ENCODE measurements at places on chromosomes 7 and 10. TPM values are rescaled to one million over a fixed set of nuclear protein-coding genes. Genes with fewer than 3 reads are reported as not detected.

Gene CAMK1D
- total RNA-seq = 37.4 TPM

Gene C10orf71
- total RNA-seq = not detected

Gene SNX10
- 48.5 TPM for total RNA-seq

Gene KCNMA1
- 13.0 TPM for total RNA-seq

Gene INA
- 0.31 TPM for total RNA-seq

Gene FEZF1
- 0.18 TPM for total RNA-seq

Gene SHTN1
- 28.4 TPM for total RNA-seq

DNA sequence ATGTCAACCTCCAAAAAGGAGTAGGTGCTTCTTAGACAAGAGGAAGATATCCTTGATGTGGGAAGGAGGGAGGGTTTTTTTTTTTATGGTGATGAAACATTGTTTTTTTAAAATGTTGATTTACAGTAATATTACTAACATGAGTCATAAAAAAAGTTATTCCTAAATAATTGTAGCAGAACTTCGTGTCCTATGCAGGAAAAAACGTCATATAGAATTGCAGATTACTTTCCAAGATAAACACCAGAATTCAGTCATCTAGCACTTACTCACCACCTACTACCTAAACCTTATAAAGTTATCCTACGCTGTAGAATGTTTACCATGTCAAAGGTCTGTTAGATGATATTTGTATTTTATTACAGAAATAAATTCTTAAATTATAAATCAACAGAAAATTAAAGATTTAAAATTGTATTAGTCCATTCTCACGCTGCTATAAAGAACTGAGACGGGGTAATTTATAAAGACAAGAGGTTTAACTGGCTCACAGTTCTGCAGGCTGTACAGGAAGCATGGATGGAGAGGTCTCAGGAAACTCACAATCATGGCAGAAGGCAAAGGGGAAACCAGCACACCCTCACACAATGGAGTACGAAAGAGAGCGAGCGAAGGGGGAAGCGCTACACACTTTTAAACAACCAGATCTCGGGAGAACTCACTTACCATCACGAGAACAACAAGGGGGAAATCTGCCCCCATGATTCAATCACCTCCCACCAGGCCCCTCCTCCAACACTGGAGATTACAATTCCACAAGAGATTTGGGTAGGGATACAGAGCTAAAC lies 105.2 kb upstream of the NEBL start:
- no peak overlapping the region for H3K4me3 ChIP-seq
- H3K36me3 ChIP-seq = no peaks in the 10 kb centered on the region
- no peaks in the 10 kb centered on the region for H3K27me3 ChIP-seq
- DNase-seq = no peak
- H3K4me1 ChIP-seq = peaks cover 1% of the 10 kb centered on the region
- no peak overlapping the region for H3K27ac ChIP-seq

DNA sequence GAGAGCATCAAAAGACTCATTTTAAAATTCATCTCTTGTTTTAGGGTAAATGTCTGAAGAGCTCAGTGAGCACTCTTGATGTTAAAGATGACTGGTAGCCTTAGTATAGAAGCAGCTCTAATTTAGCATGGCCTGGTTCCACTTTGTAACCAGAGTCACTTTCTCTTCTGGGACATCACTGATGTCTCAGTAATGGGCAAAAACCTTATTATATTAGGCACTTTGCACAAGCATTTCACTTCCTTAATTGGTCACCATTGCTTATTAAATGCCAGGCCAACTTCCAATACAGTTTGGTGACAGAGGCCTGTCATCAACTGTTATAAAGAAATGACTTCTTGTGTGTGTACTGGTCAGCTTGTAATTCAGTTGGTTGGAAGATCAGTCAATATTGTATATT lies 53.0 kb downstream of the STEAP1B start:
- no peak overlapping the region for H3K27ac ChIP-seq
- no peak for DNase-seq
- no peak overlapping the region for H3K4me3 ChIP-seq
- H3K36me3 ChIP-seq = no peaks in the 10 kb centered on the region
- peaks cover 3% of the 10 kb centered on the region for H3K4me1 ChIP-seq
- H3K27me3 ChIP-seq = no peaks in the 10 kb centered on the region

DNA sequence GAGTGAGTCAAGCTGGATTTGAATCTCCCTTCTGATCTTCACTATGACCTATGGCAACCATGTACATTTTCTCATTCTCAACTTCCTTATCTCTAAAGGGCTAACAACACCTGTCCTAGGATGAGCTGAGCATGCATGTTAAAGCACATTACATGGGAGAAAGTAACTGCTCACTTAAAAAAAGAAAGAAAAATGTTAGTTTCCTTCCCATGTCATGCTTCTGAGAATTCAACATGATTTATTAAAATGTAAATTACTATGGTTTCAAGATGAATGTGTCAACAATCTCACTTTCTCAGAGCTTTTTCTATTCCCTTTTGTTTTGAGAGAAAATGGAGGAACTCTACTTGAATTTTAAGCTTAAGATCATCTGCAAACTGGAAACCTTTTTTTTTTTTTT lies 295.3 kb downstream of the SKIDA1 start:
- H3K4me1 ChIP-seq = no peaks in the 10 kb centered on the region
- no peak for DNase-seq
- H3K27me3 ChIP-seq = no peaks in the 10 kb centered on the region
- no peaks in the 10 kb centered on the region for H3K36me3 ChIP-seq
- H3K27ac ChIP-seq = no peak overlapping the region

- H3K4me1 ChIP-seq = no peaks in the 10 kb centered on the region
- DNase-seq = no peak
- H3K27ac ChIP-seq = no peak overlapping the region
- H3K4me3 ChIP-seq = no peak overlapping the region
Measured at GRCh38 chr7:152588350-152588749, 87.6 kb downstream of the XRCC2 start.

DNA sequence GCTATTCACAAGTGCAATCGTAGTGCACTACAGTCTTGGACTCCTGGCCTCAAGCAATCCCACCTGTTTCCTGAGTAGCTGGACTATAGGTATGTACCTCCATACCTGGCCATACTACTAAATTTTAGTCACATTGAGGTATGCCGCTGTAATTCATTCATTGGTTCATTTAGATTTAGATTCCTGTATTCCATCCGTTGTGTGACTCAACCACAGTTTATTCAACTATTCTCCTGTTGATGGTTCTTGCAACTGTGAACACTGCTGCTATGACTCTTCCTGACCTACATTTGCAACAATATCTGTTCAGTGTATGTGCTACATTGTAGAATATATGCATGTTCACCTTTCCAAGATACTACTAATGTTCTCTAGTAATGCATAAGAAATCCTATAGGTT lies 8.0 kb upstream of the ZCCHC24 start:
- peaks cover 2% of the 10 kb centered on the region for H3K4me1 ChIP-seq
- no peaks in the 10 kb centered on the region for H3K36me3 ChIP-seq
- DNase-seq = no peak
- H3K4me3 ChIP-seq = no peak overlapping the region

GRCh38 chr7:3995187-3995586 lies 686.9 kb upstream of the FOXK1 start:
- H3K4me3 ChIP-seq = no peak overlapping the region
- H3K36me3 ChIP-seq = no peaks in the 10 kb centered on the region
- H3K27me3 ChIP-seq = no peaks in the 10 kb centered on the region

DNA sequence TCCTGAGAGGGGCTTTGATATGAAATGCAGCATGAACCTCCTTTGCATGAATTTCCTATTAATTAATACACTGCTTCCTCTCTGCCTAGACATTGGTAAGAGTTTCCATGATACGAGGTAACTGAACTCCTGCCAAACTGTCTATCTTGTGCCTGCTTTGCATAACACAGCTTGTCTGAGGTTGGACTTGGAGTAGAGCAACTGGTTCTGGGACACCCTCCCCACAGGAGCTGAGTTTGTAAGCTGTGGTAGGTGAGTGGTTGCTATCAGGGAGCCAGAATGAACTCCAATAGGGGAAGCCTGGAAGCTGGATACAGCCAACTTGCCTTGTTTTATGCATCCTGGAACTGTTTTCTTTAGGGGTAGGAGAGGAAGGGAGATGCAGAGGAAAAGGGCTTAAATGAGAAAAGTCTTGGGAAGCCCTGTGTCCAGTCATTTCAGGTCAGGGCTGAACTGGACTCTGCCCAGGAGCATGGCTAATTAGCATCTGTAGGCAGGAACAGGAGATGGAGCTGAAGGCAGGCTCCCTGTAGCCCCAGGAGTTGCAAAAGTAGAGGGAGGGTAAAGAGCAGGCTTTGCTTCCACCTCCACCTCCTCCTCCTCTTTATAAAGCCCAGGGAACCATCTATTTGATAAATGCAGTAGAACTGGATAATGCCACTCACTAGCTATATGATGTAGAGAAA lies 73.2 kb upstream of the GPR158 start:
- no peaks in the 10 kb centered on the region for H3K36me3 ChIP-seq
- H3K27ac ChIP-seq = no peak overlapping the region
- no peak for DNase-seq

DNA sequence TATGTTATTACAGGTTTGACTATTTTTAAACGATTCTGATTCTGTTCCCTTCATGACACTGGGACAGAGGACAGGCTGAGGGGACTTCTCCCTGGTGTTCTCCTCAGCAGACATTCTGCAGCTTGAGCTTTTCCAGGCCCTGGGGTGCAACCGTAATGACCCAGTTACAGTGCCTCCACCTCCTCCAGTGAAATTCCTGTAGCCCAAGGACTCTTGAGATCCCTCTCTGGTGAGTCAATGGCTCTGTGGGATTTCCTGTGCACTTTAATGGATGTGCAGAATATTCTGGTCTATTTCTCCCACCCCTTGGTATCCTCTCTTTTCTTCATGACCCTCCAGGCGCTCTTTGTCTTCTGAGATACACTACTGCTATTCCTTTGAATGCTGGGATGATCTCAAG lies 319.3 kb downstream of the INHBA start:
- H3K27me3 ChIP-seq = no peaks in the 10 kb centered on the region
- H3K36me3 ChIP-seq = no peaks in the 10 kb centered on the region
- H3K4me3 ChIP-seq = no peak overlapping the region
- no peak overlapping the region for H3K27ac ChIP-seq
- DNase-seq = no peak
- H3K4me1 ChIP-seq = no peaks in the 10 kb centered on the region

- no peak overlapping the region for H3K27ac ChIP-seq
- no peaks in the 10 kb centered on the region for H3K36me3 ChIP-seq
- no peaks in the 10 kb centered on the region for H3K27me3 ChIP-seq
Measured at GRCh38 chr7:139118234-139118804, 8.8 kb upstream of the ZC3HAV1 start.

GRCh38 chr7:112383671-112384417 lies 66.4 kb upstream of the IFRD1 start:
- DNase-seq = no peak
- no peaks in the 10 kb centered on the region for H3K4me1 ChIP-seq
- no peaks in the 10 kb centered on the region for H3K27me3 ChIP-seq
- no peaks in the 10 kb centered on the region for H3K36me3 ChIP-seq
- no peak overlapping the region for H3K27ac ChIP-seq

GRCh38 chr10:78543749-78544362 lies 510.2 kb downstream of the RPS24 start:
- peak overlapping the region; percentile 69 for H3K27ac ChIP-seq
- DNase-seq = peak; percentile 91

DNA sequence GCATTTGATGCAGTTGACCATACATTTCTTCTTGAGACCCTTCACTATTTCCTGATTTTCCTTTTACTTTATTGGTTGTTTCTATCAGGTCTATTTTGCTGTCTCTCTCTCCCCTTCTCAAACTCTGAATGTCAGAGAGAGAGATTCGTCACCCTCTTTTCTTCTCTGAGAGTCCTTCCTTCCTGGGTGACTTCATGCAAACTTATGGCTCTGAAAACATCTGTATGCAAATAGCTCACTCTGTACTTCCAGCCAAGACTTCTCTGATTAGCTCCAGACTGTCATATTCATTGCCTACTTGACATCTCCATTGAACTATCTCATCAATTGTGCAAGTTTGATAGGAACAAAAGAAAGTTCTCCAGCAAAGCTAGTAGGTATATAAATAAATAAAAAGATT lies 191.7 kb upstream of the KLF6 start:
- no peak overlapping the region for H3K27ac ChIP-seq
- no peaks in the 10 kb centered on the region for H3K4me1 ChIP-seq
- H3K36me3 ChIP-seq = no peaks in the 10 kb centered on the region
- DNase-seq = no peak

DNA sequence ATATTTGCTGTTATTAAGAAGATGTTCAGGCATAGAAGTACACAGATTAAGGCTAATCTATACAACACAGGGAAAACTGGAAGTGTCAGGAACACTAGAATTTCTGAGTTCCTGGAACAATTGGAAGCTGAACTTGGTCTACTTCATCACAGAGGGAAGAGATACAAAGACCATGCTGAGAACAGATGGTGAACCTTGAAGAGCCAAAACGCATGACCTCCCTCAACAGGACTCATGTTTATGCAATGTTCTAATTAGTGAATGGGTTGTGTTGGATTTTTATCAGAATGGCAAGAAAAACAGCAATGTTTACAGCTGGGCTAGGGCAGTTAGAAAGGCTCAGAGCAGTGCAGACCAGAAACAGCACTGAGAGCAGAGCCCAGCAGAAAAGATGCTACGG lies 94.9 kb downstream of the SFMBT2 start:
- no peaks in the 10 kb centered on the region for H3K27me3 ChIP-seq
- H3K4me3 ChIP-seq = no peak overlapping the region
- H3K4me1 ChIP-seq = peaks cover 3% of the 10 kb centered on the region
- no peak for DNase-seq
- no peaks in the 10 kb centered on the region for H3K36me3 ChIP-seq

DNA sequence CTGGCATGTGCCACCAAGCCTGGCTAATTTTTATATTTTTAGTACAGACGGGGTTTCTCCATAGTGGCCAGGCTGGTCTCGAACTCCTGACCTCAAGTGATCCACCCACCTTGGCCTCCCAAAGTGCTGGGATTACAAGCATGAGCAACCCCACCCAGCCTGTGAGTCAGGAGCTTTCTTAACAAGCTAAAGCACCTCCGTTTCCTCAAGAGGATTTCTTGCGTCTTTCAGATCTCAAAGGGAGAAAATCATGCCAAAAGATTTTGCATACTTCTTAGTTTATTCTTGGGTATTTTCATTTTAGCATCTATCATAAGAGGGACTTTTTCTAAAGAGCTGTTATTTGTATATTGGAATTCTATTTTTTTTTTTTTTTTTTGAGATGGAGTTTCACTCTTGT lies 47.9 kb upstream of the FOXK1 start:
- H3K4me3 ChIP-seq = no peak overlapping the region
- no peak for DNase-seq
- H3K27me3 ChIP-seq = no peaks in the 10 kb centered on the region
- H3K4me1 ChIP-seq = no peaks in the 10 kb centered on the region
